Activated CD4-positive, alpha-beta T cell treated with anti-CD3 and anti-CD28 coated beads for 24 hours (primary cell): ENCODE measurements at places on chromosomes 11 and 22.

DNA sequence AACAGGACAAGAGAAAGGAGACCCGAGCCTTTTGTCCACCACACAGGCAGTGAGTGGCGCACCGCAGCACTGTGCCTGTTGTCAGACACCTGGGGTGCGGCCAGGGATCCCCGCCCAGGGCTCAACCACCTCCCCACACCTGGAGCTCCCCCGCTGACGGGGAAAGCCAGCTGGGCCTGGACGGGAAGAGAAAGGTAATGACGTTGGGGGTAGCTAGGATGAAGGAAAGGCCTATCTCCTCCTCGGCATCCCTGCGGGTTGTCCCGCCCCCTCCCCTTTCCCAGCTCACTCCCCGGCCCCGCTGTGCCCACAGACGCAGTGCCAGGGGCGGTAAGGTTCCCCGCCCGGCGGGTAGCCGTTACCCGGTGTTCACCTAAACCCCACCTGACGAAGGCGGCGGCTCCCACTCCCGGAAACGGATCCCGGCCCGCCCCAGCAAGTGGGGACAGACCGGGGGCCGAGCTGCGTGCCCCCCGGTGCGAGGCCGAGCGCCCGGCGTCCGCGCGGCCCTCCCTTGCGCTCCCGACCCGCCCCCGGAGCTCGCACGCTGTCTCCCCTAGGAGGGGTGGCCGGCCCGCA lies 495 bp downstream of the HYOU1 start:
- DNase-seq, result no peak

GRCh38 chr11:71139516-71140205 lies 112.7 kb downstream of the SHANK2 start:
- DNase-seq, result no peak

DNA sequence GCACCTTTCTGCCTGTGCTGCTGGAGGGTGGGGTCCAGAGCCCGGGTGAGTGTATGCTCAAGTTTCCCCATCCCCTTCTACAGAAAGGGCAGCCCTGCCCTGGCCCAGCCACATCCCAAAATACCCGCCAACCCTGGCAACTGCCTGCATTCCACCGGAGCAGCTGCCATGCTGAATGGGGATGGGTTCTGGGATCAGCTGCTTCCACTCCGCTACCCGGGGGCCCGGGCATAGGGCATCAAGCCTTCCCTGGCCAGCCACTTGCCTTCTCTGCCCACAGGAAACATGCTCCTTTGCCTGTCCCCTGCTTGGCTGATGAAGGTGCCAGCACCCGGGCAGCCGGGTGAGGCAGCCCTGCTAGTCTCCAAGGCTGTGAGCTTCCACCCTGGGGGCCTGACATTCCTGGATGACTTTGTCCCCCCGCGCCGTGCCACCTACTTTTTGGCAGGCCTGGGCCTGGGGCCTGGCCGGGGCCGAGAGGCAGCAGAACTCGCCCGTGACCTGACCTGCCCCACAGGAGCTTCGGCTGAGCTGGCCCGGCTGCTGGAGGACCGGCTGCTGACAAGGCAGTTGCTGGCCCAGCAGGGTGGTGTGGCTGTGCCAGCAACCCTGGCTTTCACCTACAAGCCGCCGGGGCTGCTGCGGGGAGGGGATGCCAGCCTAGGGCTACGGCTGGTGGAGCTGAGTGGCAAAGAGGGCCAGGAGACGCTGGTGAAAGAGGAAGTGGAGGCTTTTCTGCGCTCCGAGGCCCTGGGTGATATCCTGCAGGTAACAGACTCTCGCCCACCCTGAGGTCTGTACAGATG lies 3.2 kb downstream of the CARNS1 start:
- DNase-seq, result no peak

GRCh38 chr11:2129699-2130366 lies 9.4 kb downstream of the IGF2 start:
- DNase-seq, result no peak

DNA sequence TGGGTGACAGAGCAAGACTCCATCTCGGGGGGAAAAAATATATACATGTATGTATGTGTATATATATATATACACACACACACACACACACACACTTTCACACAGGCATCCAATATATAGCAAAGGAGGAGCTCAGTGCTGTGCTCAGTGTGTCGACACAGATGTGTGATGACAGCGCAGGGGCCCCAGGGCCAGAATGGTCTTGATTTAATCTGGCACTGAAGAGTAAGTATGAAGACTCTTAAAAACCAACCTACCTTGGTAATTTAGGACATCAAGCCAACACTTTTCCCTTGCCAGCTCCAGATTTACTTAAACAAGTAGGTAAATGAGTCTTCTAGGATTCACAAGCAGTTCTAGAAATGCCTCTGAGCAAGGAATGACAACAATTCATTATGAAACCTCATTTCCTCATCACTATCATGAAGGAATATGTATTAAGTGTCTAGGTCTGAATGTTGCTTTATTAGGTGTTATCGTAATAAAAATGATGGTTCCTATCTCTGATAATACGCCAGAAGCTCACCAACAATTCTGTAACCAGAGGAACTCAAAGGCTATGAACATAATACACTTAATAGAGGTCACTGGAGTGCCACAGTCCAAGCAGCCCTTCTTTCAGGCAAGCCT lies 71.5 kb downstream of the SGSM3 start:
- DNase-seq, result no peak

GRCh38 chr11:47659276-47659675 lies 16.9 kb upstream of the MTCH2 start:
- no peak for DNase-seq

DNA sequence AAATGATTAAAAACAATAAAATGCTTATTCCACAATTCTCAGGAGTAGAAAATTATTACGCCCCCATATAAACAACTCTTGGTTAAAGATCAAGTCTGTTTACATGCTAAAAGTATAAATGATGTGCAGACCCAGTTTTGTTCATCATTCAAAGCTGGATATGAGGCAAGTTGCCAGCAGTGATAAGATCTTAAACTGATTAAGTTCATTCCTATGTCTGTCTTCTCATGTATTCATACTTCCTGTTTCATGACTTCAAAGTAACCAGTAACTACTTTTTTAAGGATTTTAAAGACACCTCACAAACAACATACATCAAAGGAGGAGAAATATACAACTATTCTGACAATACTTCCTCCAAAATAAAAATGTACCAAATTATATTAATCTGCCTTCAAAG lies 55.0 kb upstream of the ARHGAP32 start:
- no peak for DNase-seq

DNA sequence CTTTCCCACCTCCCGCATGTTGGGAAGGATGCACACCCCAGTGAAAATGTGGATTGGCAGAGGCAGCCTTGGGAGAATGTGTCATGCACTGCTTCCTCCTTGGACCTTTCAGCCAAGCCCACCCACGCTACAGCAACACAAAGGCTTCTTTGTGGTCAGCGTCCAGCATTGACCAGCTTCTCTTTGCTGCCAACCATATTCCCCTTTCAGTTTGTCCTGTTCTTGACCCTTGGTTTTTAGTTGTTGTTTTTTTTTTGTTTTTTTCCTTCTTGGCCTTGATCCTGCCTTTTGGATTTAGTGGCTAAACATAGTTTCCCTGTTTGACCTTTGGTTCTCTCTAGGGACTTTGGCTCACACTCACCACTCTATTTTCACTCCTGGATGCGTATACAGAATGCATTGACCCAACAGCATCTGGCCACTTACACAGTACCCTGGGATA lies 573.6 kb downstream of the INSC start:
- no peak for DNase-seq

- no peak for DNase-seq
These were observed 257.7 kb upstream of the NARS2 start for GRCh38 chr11:78832226-78832947.

GRCh38 chr22:39431821-39432251 lies 25.0 kb upstream of the MGAT3 start:
- DNase-seq, result no peak

DNA sequence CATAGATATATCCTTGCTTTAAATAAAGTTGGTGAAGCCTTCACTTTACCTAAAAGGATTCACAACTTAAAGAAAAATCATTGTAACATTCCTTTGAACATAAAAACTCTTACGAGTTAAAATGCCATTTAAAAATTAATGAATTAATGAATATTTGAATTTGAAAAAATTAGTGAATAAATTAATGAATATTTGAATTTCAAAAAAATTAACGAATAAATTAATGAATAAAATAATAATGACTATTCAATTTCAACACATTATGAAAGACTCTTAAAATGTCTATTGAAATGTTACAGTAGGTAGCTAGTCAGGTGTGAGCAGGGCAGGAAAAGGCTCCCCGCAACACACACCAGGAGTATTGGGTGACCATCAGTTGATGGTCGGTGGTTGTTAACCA lies 22.9 kb downstream of the ARHGAP20 start:
- DNase-seq, result no peak

DNA sequence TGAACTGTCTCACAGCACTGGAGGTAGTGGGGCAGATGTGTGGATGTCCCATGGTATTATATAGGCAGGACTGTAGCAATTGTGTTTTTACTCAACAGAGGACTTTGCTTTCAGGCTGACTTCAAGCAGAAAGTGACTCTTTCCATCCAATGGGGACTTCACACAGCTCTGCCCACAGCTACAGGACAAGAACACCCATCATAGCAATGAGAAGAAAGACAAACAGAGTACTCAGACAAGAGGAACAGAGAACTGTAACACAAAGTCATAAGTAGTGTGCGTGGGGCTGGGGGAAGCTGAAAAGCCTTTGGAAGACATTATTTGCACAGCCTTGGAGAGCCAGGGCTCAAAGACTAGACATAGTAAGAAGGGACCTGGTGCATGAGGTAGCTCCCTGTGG lies 70.3 kb downstream of the CCDC81 start:
- no peak for DNase-seq

DNA sequence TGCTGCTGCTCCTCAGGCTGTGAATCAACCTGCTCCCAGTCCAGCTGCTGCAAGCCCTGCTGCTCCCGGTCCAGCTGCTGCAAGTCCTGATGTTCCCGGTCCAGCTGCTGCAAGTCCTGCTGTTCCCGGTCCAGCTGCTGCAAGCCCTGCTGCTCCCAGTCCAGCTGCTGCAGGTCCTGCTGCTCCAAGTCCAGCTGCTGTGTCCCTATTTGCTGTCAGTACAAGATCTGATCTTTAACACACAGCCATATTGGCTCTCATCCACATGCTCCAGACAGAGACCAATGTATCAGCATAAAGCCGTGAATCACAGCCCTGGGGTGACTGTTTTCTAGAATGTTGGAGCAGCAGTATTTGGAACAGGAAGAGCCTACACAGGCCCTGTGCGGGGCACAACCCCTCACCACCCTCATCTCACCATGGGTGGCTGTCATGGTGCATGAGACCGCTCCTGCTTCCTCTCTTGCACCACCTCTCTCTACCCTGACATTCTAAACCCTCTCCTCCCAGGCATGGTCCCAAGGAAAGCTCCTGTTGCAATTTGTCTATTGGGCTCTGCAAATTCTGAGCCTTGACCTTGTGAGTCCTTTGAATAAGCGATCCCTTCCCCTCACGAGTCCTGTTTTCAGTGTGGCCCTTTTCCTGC lies 3.5 kb downstream of the KRTAP5-10 start:
- DNase-seq, result no peak

- DNase-seq, result no peak
These were observed 390.8 kb downstream of the SHANK2 start for GRCh38 chr11:70861559-70861958.

- no peak for DNase-seq
These were observed 142.3 kb downstream of the OR4C45 start for GRCh38 chr11:50174975-50175374.

GRCh38 chr11:121221496-121222200 lies 70.9 kb upstream of the SC5D start:
- no peak for DNase-seq

DNA sequence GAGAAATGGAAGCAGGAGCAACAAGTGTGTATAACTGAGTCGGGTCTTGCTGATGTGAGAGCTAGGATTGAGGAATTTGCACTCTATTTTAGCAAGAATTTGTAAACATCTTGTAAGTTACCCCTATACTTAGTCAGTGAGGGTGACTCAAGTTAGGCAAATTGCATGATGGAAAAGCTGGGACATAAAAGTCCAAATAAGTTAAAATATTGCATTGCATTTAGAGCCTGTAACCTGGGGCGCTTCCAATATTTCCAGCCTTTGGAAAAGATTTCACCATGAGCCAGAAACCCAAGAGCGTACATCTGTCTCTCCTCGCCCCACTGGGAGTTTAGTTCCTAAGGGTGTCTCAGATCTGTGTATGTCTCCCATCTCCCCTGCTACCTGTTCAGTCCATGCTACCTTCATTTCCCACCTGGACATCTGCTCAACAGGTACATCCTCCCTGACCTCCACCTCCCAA lies 37.0 kb upstream of the ACCSL start:
- no peak for DNase-seq

GRCh38 chr11:118198370-118198769 lies 21.9 kb upstream of the SCN2B start:
- peak; percentile 81 for DNase-seq

DNA sequence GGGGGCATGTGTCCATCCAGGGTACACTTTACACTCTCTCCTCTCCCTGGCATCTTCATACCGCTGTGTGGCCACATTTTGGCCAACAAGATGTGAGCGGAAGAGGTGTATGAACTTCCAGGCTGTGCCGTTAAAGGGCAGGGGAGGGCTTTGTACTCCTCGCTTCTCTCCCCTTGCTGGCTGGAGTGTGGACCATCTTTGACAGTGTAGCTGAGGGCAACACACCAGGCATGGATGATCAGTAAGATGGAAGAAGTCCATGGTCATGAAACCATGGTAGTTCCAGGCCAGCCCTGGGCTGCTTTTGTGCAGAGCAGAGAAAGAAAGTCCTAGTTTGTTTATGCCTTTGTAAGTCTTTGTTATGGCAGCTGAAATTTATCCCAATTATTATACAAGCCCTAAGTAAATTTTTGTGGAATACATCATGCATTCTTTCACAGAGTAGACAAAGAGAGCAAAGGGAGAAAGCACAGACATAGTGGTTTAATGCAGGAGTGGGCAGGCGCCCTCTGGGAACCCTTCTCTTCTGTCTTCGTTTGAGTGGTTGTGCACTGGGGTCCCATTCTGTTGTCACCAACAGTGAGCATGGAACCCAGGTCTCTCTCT lies 70.4 kb downstream of the FBXO7 start:
- DNase-seq, result no peak

DNA sequence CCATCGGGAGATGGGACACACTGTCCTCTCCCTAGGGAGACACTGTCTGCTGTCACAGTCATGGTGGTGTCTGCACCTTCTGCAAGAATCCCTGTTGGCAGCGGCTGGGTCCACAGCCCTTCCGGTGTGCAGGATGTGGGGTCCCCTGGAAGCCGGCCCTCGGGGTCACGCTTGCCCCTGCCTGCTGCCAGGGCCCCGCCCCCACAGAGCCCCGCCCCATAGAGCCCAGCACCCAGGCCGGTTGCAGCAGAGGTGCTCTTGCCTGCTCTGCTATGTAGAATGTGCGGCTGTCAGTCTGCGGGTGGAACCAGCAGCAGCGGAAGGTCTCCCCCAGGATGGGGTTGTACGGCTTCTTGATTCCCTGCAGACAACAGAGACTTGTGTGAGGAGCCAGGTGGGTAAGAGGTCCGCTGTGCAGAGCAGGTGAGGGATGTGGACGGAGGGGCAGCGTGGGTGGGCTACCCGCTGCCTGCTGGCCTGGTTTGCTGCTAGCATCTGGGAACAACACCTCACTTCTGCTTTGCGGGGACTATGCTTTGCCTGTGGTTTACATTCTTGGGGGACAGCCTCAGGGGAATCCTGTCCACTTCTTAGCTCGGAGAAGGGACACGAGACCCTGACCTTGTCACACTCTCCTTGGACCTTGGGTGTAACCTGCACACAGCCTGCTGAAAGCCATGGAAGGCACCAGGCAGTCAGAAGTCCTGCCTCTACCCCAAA lies 44.9 kb upstream of the CARS1 start:
- no peak for DNase-seq
